ENCODE measurements at places on chromosomes 6 and 20.

GRCh38 chr20:5971203-5971602, 20.8 kb downstream of the MCM8 start:
- DNase-seq: no peak

DNA sequence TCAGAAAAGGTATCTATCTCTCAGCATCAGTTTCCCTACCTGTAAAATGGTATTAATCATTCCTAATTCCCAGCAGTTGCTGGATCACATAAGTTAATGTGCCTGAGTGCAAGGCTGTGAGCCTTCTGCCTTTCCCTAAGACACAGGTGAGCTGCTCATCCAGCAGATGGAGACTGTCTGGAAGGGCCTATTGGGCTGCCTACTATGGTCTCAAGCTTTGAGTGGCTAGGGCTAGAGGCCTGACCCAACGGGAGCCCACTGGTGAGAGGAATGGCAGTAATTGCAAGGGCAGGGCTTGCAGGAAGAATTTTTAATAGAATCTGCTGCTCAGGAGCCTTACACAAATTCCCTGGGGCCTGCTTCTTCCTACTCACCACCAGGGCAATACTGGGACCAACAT, 4.3 kb downstream of the KHDC1 start:
- DNase-seq: no peak

DNA sequence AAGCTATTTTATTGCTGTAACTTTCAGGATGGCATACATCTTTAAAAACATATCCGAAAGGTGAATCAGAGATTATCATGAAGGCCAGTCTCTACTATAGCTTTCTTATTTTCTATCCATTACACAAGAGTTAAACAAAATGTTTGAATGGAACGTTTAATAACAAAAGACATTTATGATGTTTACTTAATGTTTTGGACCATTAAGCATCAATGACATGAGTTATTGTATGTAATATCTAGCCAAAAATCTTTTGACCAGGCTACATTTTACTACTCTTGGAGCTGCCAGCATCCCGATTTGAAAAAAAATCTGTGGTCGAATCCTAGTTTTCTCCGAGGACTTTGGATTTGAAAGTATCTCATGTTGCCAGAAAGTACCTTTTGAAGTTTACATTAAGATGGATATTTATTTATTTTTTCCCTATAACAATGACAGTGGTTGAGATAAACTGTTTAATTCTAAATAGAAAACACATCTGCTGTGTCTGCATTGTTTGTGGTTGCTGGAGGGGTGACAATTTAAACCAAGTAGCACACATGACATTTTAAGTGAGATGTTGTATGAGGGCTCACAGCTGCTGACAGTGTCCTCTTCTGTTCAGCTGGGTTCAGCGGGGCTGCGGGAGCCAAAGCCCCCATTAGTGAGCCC, 293.7 kb upstream of the TCF21 start:
- no peak for DNase-seq

GRCh38 chr20:59160389-59161115, 3.1 kb upstream of the ZNF831 start:
- DNase-seq: peak; percentile 63

DNA sequence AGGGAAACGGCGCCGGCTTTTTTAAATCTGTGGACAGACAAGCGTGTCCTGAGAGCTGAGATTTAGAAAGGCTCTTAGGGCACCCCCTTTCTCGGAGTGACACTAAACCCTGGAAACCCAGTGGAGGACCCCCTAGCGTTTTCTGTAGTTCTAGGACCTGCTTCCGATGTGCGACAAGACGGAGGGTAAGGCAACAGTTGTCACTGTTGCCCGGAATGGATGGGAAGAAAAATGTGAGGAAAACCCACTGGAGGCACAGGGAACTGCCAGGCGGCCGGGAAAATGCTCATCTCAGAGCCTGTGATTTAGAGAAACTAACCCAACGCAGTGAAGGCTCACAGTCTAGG, 551 bp upstream of the ATP5F1E start:
- no peak for DNase-seq

DNA sequence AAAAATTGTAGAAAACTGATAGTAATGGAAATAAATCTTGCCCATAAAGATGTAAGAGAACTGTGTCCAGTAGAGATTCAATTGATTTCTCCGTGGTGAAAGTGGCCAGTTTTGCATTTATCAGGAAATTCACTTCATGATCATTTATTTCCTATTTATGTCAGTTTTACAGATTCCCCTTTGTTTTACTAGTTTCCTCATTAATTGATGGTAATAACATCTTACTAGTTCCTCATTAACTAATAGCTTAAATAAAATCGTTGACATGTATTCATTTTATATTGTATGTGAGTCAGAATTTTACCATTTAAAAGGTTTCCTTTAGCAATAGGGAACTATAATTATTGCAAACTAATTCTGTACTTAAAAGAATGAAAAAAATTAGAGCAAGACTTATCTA, 99.8 kb upstream of the ADGRF1 start:
- DNase-seq: no peak

Measured in CD8-positive, alpha-beta T cell (primary cell).